ENCODE measurements at places on chromosomes 11 and 22. TPM values are rescaled to one million over a fixed set of nuclear protein-coding genes. Genes with fewer than 3 reads are reported as not detected.

The GLB1L3 gene
- 32.6 TPM for total RNA-seq

The PPFIBP2 gene
- 11.7 TPM for total RNA-seq

DNA sequence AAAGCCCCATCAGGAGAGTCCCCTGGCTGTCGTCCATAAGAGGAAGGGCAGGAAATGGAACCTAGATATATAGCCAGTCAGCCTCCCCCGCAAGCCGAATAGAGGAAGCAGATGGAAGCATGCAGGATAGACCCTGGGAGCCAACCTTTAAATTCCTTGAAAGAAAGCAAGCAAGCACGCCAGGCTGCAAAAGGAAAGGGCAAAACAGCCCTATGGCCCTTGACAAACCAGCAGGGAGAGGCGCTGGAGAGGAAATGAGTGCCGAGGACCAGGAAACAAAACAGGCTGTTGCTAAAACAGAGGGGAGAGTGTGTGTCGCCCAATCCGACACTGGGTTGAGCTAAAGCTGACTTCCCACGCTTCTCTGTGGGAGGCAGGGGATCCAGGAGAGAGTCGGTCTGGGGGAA is 203.5 kb upstream of the MTNR1B start:
- DNase-seq: no peak

The UBE4A gene
- total RNA-seq: 34.5 TPM

All from H1 (cell line).